ENCODE measurements at places on chromosomes 2 and 18. TPM values are rescaled to one million over a fixed set of nuclear protein-coding genes. Genes with fewer than 3 reads are reported as not detected.

Gene RAB17
- total RNA-seq: 0.75 TPM

Gene BMP10
- total RNA-seq: not detected

Gene CLEC4F
- total RNA-seq: not detected

Gene FAM161A
- 3.3 TPM for total RNA-seq

Gene MEP1B
- total RNA-seq: not detected

Gene TANC1
- total RNA-seq: 28.0 TPM

Gene TRIP12
- 176 TPM for total RNA-seq

Gene WDPCP
- 3.7 TPM for total RNA-seq

Gene SNORC
- 0.65 TPM for total RNA-seq

Gene ABCG8
- total RNA-seq: not detected

Gene FAM228A
- 0.71 TPM for total RNA-seq

Gene NTSR2
- total RNA-seq: not detected

Gene IL1R2
- 37.9 TPM for total RNA-seq

Gene NPPC
- total RNA-seq: not detected

Gene COL5A2
- 22.7 TPM for total RNA-seq

Gene ZNF24
- 29.3 TPM for total RNA-seq

Gene HAUS1
- total RNA-seq: 52.3 TPM

Gene ARHGAP25
- total RNA-seq: 19.6 TPM

Gene HOXD8
- total RNA-seq: 6.5 TPM

Gene NLRC4
- total RNA-seq: not detected

Gene BCL2L11
- 2.7 TPM for total RNA-seq

Gene CRYGD
- total RNA-seq: not detected

Gene AQP12A
- not detected for total RNA-seq

Gene CHMP1B
- total RNA-seq: 29.1 TPM

Gene M1AP
- total RNA-seq: 3.2 TPM

Gene MC4R
- total RNA-seq: not detected

Gene ANKRD36
- total RNA-seq: 10.5 TPM

Gene SERPINB3
- total RNA-seq: 0.88 TPM

Gene ALPG
- not detected for total RNA-seq

Gene EMX1
- not detected for total RNA-seq

Gene AFF3
- total RNA-seq: not detected

Gene ALPI
- total RNA-seq: not detected

Gene CXCR2
- 0.31 TPM for total RNA-seq

Gene TOGARAM2
- 0.24 TPM for total RNA-seq

Gene CYRIA
- total RNA-seq: 0.14 TPM

Gene TSPYL6
- not detected for total RNA-seq

Gene TBC1D8
- 8.3 TPM for total RNA-seq

Gene GNAL
- total RNA-seq: 4.4 TPM

Gene TUBA4B
- not detected for total RNA-seq

Gene AOX1
- total RNA-seq: 16.8 TPM

Gene SYT4
- not detected for total RNA-seq

Gene AQP12B
- total RNA-seq: not detected

Gene ANKRD30BL
- not detected for total RNA-seq

Gene ARL4C
- 139 TPM for total RNA-seq

Gene NCKAP5
- 3.0 TPM for total RNA-seq

Gene EVX2
- not detected for total RNA-seq

Gene AMMECR1L
- 20.1 TPM for total RNA-seq

Gene SLC8A1
- total RNA-seq: 19.9 TPM

Gene REG3G
- not detected for total RNA-seq

Gene MOCOS
- 1.6 TPM for total RNA-seq

Gene EDAR
- total RNA-seq: 0.03 TPM

Gene OSBPL6
- total RNA-seq: 11.8 TPM

Gene SLC9A2
- total RNA-seq: 0.78 TPM

Gene KYNU
- 0.39 TPM for total RNA-seq

Gene CHRNG
- total RNA-seq: not detected

Gene GKN1
- total RNA-seq: not detected

Gene TANK
- total RNA-seq: 36.1 TPM

Gene UCN
- total RNA-seq: 0.14 TPM

Gene COL6A3
- 0.03 TPM for total RNA-seq
